ENCODE measurements at places on chromosomes 7 and 10.

- DNase-seq = no peak
Measured at GRCh38 chr7:91543646-91544045, 279.4 kb downstream of the FZD1 start.

- no peak for DNase-seq
Measured at GRCh38 chr10:66501356-66501755, 424.5 kb upstream of the LRRTM3 start.

DNA sequence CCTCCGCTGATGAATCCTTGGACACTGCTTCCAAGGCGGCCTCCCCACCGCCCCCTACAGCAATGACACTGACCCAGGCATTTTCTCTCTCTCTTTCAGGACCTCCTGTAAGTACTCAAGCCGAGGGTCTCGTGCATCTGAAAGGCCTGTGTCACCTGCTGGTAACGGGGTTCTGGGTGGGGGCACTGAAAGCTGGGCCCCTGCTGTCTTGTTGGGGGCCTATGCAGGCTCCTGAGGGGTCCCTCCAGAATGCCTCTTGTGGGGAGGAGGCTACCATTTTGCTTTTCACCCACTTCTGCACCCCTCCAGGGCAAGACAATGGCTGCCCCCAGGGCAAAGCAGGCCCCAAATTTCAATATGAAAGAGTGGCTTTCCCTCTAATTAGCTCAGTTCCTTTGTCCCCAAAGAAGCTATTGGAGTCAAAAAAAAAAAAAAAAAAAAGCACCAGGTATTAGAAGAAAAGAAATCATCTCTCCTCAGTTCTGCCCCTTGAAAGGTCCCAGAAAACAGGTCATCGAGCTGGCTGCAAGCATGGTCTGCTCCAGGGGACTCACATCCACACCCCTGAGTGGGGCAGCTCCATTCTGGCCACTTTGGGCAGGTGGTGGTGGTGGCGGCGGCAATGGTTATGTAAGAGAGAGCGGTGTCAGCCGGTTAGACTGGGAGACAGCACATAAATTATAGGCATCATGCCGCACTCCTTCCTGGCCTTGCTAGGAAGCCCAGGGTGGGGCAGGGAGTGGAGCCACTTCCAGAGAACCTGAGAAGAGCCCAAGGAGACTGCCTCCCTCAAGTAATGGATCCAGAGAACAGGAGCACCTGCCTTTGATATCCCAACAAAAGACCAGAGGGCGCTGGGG lies 66.2 kb downstream of the COL13A1 start:
- no peak for DNase-seq

- DNase-seq = no peak
Measured at GRCh38 chr7:262251-262572, 27.8 kb upstream of the FOXL3 start.

DNA sequence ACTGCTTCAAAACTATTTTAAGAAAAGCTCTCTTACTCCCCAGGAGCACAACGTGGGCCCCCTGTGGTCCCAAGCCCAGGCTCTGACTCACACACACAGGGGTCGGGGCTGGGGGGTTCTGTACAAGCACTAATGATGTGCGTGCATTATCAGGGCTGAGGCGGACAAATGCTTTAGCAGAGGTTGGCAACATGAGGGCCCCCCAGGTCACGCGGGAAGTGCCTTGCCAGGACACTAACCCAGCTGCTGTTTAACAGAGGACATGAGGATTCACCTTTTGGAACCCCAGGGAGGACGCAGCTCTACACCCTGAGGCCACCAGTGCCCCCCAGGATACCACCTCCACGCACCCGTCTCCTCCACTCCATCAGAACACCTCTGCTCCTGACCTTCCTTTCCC lies 342.8 kb downstream of the DNAJB6 start:
- no peak for DNase-seq

- no peak for DNase-seq
Measured at GRCh38 chr7:83614112-83614511, 34.8 kb downstream of the SEMA3E start.

- DNase-seq = peak; percentile 49
Measured at GRCh38 chr7:84697506-84697905, 489.4 kb downstream of the SEMA3D start.

DNA sequence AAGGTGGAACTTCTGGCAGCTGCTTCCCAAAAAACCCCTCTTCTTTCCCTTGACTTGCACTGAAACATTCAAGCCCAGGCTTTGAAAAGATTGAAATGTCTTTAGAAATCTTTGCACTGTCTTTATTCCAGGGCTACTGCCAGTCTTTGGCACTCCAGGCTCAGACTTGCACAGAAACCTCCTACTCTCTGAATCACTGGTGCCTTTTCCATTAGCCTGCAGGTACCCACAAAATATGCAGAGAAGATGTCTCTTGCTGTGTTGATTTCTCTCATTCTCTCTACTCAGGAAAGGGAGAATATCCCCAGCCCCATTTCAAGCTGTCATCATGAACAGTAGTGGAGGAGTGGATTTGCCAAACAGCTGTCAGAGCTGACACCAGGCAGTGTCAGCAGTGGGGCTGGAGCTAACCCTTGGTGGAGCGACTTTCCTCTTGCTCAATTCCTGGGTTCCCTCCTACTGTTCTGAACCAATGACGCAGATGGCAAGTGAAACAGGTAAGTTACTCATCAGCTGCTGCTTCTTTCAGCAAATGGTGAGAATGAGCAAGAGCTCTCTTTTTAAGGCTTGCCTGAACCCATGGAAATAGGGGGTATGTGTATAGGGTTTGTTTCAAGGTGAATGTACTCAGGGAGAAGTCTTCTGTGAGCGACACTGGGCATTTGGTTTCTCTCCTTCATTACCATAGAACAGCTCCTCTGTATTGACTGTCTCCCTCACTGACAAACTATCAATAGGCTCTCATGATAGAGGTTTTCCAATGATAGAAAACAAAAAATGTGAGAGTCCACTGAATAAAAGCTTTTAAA lies 362.4 kb downstream of the ADRA2A start:
- DNase-seq = no peak

DNA sequence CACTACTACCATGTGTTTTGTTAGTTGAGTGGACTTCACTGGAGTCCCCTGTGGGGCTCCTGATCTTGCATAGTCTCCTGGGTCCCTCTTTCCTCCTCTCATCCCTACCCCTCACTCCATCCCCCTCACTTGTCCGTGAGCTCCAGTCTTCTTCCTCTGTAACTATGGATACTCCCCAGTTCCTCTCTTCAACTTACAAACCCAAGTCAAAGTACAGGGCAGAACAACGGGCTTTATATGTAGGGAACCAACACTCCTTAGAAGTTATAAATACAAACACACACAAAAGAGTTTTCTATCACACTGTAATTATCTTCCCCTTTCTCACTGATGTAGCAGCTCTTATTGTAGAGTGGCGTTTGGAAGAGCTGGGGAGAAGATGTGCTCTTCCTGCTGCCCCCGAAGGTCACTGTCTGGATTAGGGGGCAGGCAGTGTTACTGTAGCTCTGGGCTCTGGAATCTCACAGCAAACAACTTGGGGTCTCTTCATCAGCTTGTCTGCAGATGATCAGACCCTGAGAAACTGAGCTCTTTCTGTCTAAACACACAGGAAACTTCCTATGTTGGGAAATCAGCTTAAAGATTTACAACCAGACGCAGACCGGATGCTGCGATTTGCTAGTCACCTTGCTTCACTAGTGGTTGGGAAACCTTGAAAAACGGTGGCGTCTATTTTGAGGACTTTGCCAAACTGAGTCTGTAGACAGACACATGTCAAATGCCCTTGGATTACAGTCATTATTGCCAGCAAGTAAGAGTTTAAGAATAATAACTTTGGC lies 13.6 kb downstream of the SNX10 start:
- no peak for DNase-seq

GRCh38 chr7:149735181-149735602 lies 38.2 kb downstream of the ZNF467 start:
- no peak for DNase-seq

DNA sequence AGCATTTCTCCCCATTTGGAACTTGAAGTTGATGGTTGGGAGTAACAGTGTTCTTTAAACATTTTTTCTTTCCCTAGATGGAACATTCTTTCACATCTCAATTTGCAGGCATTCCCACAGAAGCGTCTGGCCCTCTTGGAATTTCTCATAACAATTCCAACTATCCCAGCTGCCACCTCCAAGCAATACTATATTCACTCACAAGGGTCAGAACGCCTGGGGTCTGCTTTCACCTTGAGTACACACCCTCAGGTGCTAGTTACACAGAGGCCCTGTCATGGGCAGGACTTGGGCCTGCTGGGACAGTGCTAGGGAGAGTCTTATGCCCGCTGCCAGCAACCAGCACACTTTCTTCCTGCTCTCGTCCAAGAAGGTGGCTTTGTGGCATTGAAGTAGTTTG lies 136.5 kb downstream of the JCAD start:
- no peak for DNase-seq

- no peak for DNase-seq
Measured at GRCh38 chr10:8187171-8187666, 132.7 kb downstream of the GATA3 start.

GRCh38 chr10:78685466-78686103 lies 383.2 kb upstream of the ZMIZ1 start:
- DNase-seq = no peak

GRCh38 chr10:110822712-110823311 lies 48.9 kb upstream of the PDCD4 start:
- DNase-seq = no peak

- no peak for DNase-seq
Measured at GRCh38 chr7:29349362-29349761, 154.8 kb downstream of the CHN2 start.

- no peak for DNase-seq
Measured at GRCh38 chr7:106255246-106255645, 29.5 kb downstream of the NAMPT start.

- DNase-seq = no peak
Measured at GRCh38 chr7:99331002-99331401, 5.3 kb downstream of the ARPC1A start.

DNA sequence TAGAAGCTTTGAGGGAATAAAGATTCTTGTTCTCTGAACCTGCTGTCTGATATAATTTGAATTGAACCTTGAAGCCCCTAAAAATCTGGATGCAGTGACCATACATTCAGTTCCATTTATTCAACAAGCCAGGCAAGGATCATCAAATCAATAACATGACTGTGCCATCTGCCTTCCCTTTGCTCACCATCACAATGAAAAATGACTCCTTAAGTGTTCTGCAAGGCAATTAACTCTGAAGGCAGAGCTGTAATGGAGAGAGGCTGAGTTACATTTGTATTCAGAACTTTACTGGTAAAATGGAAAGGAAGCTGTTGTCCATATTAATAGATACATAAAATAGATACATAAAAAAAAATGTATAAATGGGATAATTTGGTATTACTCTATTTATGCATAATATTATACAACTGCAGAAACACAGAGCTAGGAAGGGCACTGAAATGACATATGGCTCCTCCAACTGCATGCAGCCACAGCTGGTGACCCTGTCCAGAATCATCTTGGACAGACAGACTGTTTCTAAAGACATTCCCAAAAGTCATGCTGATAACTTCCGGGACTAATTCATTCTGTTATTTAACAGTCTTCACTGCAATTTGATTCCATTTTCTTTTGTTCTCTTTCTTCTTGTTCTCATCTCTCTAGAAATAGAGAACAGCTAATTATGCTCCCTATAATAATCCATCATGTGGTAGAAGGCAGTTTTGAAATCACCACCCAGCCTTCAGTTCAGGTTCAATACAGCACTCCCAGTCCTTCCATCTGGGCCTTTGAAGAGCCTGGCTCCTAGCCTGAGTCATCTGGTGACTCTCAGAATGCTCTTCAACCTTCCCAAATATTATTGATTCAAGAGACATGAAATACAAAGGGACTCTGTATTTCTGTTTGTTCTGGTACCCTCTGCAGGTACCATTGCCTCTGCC lies 412.6 kb downstream of the GFRA1 start:
- no peak for DNase-seq

- DNase-seq = no peak
Measured at GRCh38 chr7:15335390-15335789, 226.4 kb downstream of the AGMO start.

GRCh38 chr7:132518102-132518838 lies 58.0 kb downstream of the PLXNA4 start:
- no peak for DNase-seq

GRCh38 chr10:21532694-21533466 lies 1.2 kb upstream of the MLLT10 start:
- DNase-seq = no peak

DNA sequence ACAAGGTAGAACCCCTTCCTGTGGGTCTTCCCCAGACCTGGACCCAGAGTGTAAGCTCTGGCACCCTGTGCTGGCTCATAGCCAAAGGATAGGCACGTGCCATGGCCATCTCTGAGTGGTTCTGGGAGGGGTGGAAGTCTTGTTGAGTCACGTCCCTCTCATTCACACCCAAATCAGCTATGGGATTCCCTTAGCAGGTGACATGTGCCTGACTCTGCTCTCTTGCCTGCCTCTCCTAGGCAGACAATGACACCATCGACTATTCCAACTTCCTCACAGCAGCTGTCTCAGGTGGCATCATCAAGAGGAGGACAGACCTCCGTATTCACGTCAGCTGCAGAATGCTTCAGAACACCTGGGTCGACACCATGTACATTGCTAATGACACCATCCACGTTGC lies 59.8 kb downstream of the C10orf120 start:
- DNase-seq = no peak

- DNase-seq = no peak
Measured at GRCh38 chr10:86059892-86060291, 306.7 kb downstream of the GRID1 start.

- DNase-seq = no peak
Measured at GRCh38 chr7:89605362-89605761, 548.9 kb upstream of the STEAP1 start.

GRCh38 chr10:24156686-24157085 lies 52.3 kb upstream of the KIAA1217 start:
- DNase-seq = no peak

DNA sequence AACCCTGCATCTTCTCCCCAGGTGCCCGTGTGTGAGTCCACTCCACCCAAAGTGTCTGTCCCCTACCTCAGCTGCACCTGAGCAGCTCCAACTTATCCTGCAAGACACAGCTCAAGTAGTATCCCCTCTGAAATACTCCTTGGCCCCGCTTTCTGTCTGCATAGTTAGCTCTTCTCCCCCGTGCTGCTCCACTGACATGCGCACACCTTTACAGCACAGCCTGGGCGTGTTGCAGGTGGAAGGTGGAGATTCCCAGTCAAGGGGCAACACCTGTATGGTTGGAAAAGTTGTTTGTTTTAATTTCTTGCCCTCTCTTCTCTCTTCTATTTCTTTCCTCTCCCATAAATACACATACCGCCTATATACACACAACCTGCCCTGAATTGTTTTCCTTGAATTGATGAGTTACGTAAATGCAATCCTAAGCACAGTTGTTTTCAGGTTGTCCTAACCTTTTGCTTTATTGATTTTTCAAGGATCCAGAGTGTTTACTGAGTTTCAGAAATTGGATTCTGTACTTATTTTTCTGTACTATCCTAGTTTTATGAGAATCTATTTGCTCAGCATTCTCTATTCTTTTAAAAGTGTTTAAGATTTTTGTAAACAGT lies 14.9 kb downstream of the MET start:
- no peak for DNase-seq

GRCh38 chr10:127299956-127300689 lies 103.7 kb upstream of the INSYN2A start:
- DNase-seq = no peak

GRCh38 chr10:13670311-13670710 lies 83.5 kb downstream of the PRPF18 start:
- no peak for DNase-seq

GRCh38 chr7:131281266-131282048 lies 46.2 kb upstream of the MKLN1 start:
- no peak for DNase-seq

GRCh38 chr10:1679821-1680650 lies 57.3 kb downstream of the ADARB2 start:
- no peak for DNase-seq

- DNase-seq = no peak
Measured at GRCh38 chr7:48094861-48095293, 5.8 kb downstream of the UPP1 start.

All from fibroblast of the conjunctiva (primary cell).